CD4-positive, CD25-positive, alpha-beta regulatory T cell (primary cell): ENCODE measurements at places on chromosomes 2 and 18.

DNA sequence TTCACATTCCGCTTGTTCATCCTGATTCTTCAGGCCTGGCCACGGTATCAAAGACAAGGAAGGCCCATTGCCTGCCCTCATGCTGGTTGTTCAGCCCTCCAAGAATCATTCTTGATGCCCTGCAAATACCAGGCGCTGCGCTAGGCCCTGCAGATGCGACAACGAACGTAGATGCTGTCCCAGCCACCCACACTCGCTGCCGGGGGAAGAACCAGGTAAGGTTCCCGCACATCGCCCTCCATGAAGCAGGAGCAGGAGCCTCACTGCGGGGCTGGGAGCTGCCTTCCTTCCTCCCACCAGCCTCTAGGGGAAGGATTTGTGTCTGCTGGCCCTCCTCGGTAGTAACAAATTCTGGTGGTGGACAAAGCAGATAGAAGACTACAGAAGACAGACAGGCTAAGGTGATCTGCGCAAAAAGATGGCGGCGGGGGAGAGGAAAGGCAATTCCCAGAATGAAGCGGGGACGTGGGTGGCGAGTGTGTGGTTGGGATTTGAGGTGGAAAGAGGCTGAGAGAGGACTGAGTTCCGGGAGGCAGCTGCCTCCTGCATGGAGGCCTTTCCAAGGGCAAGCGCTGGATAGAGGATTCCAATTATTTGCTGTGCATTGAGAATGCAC is 19.8 kb upstream of the GPR55 start:
- no peak overlapping the region for H3K27ac ChIP-seq
- H3K4me3 ChIP-seq = no peak overlapping the region
- DNase-seq = no peak
- H3K27me3 ChIP-seq = no peaks in the 10 kb centered on the region
- H3K36me3 ChIP-seq = no peaks in the 10 kb centered on the region
- no peaks in the 10 kb centered on the region for H3K4me1 ChIP-seq

GRCh38 chr2:126857502-126857901 is 41.2 kb upstream of the TEX51 start:
- H3K27ac ChIP-seq = no peak overlapping the region
- no peaks in the 10 kb centered on the region for H3K27me3 ChIP-seq
- H3K4me3 ChIP-seq = no peak overlapping the region
- no peak for DNase-seq
- H3K4me1 ChIP-seq = no peaks in the 10 kb centered on the region

DNA sequence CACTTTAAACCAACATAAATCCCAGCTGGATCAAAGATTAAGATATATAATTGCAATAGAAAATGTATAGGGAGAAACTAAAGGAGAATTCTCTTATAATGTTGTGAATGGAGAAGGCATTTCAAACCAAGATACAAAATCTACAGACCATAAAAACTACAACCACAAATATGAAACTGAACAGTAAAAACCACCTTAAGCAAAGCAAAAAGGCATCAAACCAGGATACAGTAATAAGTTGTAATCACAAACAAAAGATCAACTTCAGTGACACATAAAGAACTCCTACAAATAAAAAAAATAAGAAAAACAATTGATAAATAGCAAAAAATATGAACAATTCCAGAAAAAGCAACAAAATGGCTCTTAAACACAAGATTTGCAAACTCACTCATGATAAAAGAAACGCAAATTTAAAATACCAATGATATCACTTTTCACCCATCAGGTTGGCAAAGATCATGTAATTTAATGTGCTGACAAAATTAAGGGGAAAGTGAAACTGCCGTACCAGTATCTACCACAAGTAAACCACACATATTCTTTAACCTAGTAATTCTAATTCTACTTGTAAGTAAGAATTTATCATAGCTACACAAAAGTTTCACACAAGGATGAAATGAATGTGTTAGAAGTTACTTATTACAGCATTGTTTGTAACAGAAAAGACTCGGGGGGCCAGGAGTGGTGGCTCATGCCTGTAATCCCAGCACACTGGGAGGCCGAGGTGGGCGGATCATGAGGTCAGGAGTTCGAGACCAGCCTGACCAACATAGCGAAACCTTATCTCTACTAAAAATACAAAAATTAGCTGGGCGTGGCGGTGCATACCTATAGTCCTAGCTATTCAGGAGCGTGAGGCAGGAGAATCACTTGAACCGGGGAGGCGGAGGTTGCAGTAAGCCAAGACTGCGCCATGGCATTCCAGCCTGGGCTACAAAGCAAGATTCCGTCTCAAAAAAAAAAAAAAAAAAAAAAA is 101.9 kb downstream of the USP34 start:
- H3K27me3 ChIP-seq = no peaks in the 10 kb centered on the region
- H3K4me3 ChIP-seq = peak overlapping the region; percentile 9
- peaks cover 39% of the 10 kb centered on the region for H3K36me3 ChIP-seq

GRCh38 chr2:201255408-201256033 is 4.8 kb upstream of the CASP8 start:
- peak overlapping the region; percentile 44 for H3K4me3 ChIP-seq
- no peaks in the 10 kb centered on the region for H3K36me3 ChIP-seq
- H3K4me1 ChIP-seq = peaks cover 86% of the 10 kb centered on the region
- DNase-seq = no peak
- H3K27me3 ChIP-seq = no peaks in the 10 kb centered on the region

DNA sequence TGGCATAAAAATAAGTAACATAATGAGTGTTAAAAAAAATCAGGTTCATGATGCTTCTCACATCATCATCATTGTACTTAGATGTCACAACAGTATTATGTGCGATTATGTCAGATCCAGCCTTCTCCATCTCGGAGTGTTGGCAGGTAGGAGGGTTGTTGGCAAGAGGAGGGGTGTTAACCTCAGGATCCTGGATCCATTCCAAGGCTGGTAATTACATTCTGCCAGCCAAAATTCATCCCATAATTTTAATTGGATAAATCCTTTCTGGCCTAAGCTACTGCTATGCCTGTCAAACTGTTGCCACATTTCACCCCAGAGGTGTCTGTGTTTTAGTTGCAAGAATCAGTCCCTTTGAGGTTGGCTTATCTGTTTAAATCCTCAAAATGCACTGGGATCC is 891 bp upstream of the FTCDNL1 start:
- no peak overlapping the region for H3K4me3 ChIP-seq
- DNase-seq = no peak
- H3K27me3 ChIP-seq = peaks cover 6% of the 10 kb centered on the region
- no peak overlapping the region for H3K27ac ChIP-seq

DNA sequence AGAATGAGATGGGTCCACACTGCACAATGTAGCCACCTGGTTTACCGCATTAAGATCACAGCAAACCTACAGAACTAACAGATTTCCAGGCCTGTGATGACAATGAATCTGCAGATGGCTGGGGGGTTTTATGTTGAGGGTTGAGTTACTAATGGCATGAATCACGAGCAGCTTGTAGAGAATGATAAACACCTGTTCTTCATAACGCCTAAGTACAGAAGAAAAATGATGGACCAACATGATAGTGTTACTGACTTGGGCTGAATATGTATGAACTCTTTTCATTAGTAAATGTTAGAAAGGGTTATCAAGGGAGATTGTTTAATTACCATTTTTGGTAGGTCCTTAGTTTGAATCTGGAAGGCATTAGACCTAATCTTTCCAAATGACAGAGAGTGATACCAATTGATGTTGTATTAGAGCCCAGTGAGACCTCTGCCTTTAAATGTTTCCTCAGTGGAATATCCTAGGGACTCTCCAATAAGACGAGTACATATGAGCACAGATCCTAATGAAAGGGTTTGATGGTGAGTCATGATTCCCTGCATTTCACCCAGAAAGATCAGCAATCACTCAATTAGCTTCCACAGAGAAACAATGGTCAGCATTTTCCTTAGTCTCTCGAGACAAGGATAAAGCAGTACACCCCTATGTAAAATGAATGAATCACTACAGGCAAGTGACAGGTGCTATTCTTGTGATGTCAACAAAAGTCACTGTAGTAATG is 243.8 kb downstream of the DLGAP1 start:
- DNase-seq = no peak
- no peak overlapping the region for H3K27ac ChIP-seq
- H3K4me1 ChIP-seq = no peaks in the 10 kb centered on the region
- H3K36me3 ChIP-seq = no peaks in the 10 kb centered on the region

DNA sequence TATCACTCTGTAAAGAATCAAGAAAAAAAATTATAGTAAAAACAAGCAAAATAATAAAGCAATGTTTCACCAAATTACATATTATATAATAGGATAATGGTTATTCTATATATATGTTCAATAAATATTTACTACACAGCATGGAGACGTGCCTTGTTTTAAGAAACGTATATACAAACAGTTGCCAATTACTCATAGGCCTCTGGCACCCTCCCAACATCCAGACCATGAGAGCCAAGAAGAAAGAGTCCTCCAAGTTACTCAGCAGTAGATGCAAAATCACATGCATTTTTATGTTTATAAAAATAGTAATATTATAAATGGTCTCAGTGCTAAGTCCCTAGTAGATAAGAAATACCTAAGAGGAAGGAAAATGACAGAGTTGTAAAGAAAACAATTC is 64.8 kb downstream of the REV1 start:
- no peaks in the 10 kb centered on the region for H3K4me1 ChIP-seq
- no peak for DNase-seq
- peaks cover 70% of the 10 kb centered on the region for H3K36me3 ChIP-seq
- H3K27me3 ChIP-seq = no peaks in the 10 kb centered on the region
- no peak overlapping the region for H3K4me3 ChIP-seq

DNA sequence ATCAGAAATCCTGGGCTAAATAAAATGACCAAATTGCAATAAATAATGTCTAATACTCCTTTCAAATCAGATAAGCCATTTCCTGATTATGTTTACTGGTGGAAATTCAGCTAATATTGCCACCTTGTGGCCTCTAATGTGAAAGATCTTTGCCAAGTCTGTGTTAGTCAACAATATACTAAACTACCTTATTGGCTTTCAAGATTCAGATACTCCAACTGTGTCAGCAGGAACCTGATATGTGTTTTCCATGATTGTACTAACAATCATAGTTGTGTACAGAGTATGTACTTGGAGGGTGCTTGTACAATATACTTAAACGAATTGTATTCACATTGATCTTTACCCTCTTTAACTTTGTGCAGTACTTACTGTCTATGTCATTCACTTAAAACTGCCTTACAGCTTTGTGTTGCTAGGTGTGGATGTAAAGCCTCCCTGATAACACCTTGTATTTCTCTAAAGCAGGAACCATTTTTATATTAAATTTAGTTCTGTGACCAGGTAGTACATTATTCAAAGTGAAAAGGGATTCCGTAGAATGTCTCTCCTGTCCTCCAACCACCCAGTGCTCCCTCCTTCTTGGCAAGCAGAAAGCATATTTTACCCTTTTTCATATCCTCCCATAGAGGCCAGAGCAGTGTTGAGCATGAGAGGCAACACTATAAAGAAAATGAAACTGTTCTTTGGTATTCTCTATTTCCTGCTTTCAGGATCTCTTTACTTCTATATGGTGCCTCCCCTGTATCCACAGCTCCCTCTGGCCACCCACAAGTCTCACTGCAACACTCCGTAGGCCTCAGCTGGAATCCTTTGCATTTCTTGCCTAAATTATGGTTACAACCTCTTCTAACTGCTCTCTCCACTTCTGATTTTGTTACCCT is 75.2 kb upstream of the C2orf15 start:
- H3K4me3 ChIP-seq = peak overlapping the region; percentile 37
- H3K27me3 ChIP-seq = no peaks in the 10 kb centered on the region

GRCh38 chr2:96409081-96409819 is 73.7 kb downstream of the NCAPH start:
- H3K36me3 ChIP-seq = no peaks in the 10 kb centered on the region
- peak overlapping the region; percentile 45 for H3K27ac ChIP-seq
- peaks cover 26% of the 10 kb centered on the region for H3K4me1 ChIP-seq
- no peaks in the 10 kb centered on the region for H3K27me3 ChIP-seq
- no peak overlapping the region for H3K4me3 ChIP-seq

DNA sequence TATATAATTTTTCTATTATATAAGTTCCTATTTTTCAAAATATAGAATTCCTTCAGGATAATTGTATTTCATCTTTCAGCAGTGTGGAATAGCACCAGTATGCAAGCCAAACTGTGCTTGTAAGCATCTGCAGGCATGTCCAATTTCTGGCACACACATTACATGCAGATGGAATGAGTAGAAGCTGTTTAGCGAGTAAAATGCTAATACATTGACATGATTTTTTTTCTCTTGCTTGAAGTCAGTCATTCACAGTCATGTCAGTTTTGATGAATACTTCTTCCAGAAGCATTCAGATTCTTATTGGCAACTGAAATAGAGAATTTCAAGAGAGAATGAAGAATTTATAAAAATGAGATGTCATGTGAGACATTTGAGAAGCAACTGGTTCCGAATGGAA is 109.4 kb downstream of the CERS6 start:
- H3K27ac ChIP-seq = no peak overlapping the region
- DNase-seq = no peak
- no peaks in the 10 kb centered on the region for H3K27me3 ChIP-seq
- H3K4me3 ChIP-seq = no peak overlapping the region

DNA sequence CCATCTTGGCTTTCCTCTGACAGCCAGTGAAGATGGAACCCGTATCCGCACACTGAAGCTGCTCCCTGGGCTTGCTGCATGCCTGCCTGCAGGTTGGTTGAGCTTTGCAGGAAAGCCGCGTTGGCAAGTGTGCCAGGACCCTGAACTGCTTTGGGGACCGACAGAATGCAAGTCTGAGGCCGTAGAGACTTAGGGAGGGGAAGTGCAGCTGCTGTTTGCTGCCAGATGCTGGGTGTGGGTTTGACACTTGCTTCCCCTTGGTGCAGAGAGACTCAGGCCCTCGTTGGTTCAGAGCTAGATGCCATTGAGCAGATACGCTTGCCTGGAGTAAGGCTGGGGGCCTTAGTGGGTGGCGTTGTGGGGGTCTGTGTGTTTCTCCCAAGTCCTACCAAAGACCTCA is 13.1 kb upstream of the PHLPP1 start:
- no peak for DNase-seq
- H3K36me3 ChIP-seq = no peaks in the 10 kb centered on the region
- H3K4me1 ChIP-seq = no peaks in the 10 kb centered on the region

DNA sequence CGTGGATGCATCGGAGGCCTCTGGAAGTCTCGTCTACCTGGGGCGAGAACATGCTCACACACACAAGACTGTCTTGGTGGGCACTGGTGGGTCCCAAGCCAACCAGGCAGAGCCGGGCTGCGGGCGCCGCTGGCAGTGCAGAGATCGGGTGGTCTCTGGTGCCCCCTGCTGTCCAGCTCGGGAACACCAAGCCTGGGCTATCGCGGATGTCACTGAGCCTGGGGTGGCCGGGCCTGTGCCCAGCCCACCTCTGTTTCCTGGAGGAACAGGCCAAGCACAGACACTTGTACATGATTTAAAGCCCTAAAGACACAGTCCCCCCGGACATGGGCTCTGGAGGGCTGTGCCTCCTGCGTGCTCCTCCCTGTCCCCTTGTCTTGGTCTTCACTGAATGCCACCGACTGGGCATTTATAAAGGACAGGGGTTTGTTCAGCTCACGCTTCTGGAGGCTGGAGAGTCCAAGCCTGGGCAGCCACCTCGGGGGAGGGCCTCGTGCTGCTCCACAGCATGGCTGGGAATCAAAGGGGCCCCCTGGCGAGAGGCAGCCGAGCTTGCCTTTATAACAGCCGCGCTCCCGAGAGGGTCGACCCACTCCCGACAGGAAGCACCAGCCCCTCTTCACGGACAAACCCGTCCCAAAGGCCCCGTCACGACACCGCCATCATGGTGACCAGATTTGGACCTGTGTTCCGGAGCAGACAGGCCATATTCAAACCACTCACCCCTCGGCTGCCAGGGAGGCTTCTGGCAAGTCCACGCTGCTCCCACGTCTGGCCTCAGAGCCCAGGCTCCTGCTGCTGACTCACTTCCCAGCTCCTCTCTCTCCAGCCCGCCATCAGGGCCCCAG is 3.6 kb upstream of the OTOS start:
- no peaks in the 10 kb centered on the region for H3K27me3 ChIP-seq
- no peak overlapping the region for H3K4me3 ChIP-seq
- no peak overlapping the region for H3K27ac ChIP-seq
- H3K4me1 ChIP-seq = peaks cover 7% of the 10 kb centered on the region

- no peaks in the 10 kb centered on the region for H3K36me3 ChIP-seq
- peak; percentile 29 for DNase-seq
- peaks cover 10% of the 10 kb centered on the region for H3K4me1 ChIP-seq
These were observed 31.6 kb downstream of the LIMS1 start for GRCh38 chr2:108565778-108566375.
